ENCODE measurements at places on chromosomes 3 and 15. TPM values are rescaled to one million over a fixed set of nuclear protein-coding genes. Genes with fewer than 3 reads are reported as not detected.

- peaks cover 27% of the 10 kb centered on the region for H3K4me1 ChIP-seq
- DNase-seq, result no peak
- no peak overlapping the region for H3K27ac ChIP-seq
These were observed 5.2 kb downstream of the NR1D2 start for GRCh38 chr3:23950293-23950692.

GRCh38 chr15:37206690-37207089 is 106.3 kb upstream of the MEIS2 start:
- H3K4me3 ChIP-seq, result no peak overlapping the region
- H3K36me3 ChIP-seq, result no peaks in the 10 kb centered on the region
- no peak for DNase-seq
- H3K4me1 ChIP-seq, result no peaks in the 10 kb centered on the region

DNA sequence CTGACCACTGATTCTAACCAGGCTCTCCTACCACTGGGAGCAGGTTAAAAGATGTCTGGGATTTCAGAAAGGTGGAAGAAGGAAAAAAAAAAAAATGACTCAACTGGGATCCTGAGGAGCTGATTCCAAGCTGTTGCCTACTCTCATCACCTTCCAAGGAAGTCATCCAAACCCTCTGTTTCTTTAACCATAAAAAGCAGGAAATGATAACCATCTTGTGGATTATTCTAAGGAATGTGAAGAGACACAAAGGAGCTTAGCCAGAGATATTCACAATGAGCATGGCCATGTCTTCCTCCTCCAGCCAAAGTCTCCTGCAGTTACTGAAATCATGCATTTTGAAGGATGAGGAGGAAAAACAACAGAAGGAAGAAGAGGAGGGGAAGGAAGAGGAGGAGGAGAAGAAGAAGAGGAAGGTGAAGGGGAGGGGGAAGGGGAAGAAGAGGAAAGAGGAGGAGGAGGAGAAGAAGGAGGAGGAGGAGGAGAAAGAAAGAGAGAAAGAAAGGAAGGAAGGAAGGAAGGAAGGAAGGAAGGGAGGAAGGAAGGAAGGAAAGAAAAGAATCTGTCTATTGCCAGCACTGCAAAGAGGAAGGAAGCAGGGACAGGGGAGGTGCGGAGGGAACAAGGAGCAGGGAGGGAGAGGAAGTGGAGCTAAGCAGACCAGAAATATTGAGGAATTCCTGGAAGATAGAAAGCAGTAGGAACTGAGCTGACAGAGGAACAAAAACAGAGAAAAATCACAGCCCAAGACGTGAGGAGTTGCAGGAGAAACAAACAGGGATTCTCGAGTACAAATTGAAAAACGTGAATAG is 229.2 kb downstream of the UACA start:
- H3K36me3 ChIP-seq, result no peaks in the 10 kb centered on the region
- no peak overlapping the region for H3K4me3 ChIP-seq
- H3K4me1 ChIP-seq, result peaks cover 5% of the 10 kb centered on the region
- H3K27ac ChIP-seq, result no peak overlapping the region
- peaks cover 74% of the 10 kb centered on the region for H3K27me3 ChIP-seq

Gene NRG4
- not detected for total RNA-seq

All from GM23248 (cell line).